ENCODE measurements at places on chromosomes 5 and 9.

DNA sequence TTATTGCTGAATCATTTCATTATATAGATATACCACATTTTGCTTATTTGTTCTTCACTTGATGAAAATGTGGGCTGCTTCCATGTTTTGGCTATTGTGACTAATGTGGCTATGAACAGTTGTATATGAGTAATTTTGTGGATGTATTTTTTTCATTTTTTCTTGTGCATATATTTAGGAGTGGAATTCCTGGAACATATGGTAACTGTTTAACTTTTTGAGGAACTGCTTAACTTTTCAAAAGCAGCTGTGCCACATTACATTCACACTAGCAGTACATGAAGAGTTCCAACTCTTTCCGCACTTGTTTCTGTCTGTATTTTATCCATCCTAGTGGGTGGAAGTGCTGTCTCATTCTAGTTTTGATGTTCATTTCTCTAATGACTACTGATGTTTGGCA lies 67.8 kb downstream of the JAK2 start:
- DNase-seq, result no peak

- no peak for DNase-seq
These were observed 75.5 kb downstream of the UNC13B start for GRCh38 chr9:35237311-35237710.

DNA sequence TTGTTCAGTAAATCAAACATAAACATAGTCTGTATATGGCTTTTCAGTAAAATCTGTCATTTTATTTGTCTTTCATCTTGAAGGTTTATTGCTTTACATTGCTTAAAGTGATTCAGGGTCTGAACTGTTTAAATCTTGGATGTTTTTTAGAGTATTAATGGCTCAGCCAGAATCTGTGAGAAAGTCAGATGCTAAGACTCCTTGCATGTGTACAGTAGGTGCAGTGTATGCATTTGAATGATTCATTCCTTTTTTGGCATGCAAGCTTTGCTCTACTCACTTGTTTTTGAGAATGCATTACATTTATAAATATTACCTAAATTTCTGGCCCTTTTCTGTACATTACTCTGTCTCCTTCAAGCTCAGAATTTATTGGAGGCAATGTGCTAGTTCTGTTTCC lies 271.0 kb upstream of the RIOK2 start:
- DNase-seq, result no peak

DNA sequence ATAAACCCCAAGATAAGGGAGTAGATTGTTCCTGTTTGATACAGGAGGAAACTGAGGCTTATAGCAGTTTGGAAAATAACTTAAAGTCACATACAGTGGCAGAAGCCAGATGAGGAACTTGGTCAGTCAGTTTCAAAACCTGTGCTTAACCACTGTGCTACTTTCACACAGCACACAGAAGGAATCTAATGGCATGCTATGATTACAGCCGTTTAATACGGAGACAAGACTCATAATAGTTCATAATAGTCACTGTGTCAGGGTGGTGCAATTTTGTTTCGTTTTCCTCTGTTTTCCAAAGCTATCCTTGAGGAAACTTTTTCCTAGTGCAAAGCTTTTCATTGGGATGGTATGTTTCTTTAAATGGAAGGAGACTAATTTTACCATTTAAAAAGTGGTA lies 112.3 kb downstream of the GCNT1 start:
- no peak for DNase-seq

DNA sequence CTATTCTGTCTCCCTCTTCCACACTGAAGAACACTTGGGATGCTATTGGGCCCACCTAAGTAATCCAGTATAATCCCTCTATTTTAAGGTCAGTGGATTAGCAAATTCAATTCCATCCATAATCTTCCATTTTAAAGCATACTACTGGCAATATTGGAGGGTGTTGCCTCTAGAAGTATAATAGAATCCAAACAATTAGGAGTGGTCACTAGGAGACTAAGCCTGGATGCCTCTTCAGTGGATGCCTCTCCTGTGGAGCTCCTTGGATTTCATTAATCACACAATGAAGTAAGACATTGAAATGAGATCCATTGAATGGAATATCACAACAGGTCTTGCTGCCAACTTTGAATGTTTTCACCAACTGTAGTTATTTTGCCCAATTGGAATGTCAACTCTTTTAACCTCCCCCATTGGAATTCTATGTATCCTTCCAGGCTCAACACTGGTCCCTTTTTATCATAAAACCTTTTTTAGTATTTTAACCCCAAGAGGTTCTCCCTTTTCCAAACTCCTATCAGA lies 311.6 kb downstream of the PLK2 start:
- DNase-seq, result no peak

DNA sequence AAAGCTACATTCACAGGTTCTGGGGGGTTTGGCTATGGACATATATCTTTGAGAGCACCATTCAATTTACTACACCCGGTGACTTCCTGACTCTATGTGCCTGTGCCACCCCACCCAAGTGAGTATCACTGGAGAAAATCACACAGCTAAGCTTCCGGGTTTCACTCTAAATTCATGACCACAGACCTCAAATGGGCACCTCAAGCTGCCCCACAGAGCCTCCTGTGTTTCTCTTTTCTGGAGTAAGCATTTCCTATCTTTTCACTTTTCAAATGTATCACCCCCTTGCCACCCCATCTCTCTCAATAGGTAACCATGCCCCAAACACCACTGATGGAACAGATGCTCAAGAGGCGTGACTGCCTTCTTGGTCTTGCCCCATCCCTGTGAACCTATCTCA lies 49.2 kb upstream of the NEK6 start:
- no peak for DNase-seq

DNA sequence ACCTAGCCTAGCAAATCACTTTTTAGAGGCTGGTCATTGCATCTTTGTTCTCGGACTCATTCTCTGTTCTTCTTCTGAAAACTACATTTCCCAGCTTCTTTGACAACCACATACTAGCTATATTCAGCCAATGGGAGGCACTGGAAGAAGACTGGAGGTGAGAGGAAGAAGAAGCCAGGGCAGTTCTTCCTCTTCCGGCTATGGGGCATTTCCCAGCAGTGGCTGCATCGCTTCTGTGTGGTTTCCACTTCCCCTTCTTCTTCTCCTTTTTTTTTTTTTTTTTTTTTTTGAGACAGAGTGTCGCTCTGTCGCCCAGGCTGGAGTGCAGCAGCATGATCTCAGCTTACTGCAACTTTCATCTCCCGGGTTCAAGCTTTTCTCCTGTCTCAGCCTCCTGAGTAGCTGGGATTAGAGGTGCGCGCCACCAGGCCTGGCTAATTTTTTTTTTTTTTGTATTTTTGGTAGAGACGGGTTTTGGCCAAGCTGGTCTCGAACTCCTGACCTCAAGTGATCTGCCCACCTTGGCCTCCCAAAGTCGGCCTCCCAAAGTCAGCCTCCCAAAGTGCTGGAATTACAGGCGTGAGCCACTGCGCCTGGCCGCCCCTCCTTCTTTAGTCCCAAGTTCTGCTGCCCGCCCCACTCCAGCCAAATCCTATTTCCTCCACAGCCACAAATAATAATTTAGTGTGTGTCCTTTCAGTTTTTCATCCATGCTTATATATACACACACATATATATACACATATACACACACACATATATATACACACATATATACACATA lies 6.9 kb upstream of the UBAP1 start:
- DNase-seq, result peak; percentile 53

GRCh38 chr5:114018186-114018585 lies 343.7 kb upstream of the KCNN2 start:
- DNase-seq, result no peak

GRCh38 chr5:32182463-32183063 lies 8.4 kb upstream of the GOLPH3 start:
- no peak for DNase-seq

DNA sequence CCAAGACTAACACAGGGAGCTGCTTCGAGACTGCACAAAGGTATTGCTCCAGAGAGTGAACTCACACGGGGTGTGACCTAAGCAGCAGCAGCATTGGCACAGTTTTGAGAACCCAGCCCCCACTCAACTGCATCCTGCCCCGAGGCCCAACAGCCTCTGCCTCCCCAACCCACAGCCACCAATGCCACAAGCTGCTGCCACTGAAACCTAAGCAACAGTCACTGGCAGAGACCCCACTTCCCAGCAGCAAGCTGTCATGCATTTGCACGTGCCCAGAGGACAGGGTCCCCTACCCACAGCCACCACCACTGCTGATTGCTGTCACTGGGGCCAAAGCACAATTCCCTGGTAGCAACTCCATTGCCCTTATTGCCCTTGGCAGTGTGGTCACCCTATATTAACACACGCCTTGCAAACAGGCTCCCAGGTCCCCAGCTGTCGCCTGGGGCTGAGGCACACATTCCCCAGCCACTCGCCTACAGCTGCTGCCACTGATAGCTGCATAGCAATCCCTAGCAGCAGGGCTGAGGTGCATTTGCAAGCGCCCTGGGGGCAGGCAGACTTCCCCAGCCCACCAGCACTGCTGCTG lies 141.0 kb downstream of the AGTPBP1 start:
- DNase-seq, result no peak

Measured in stimulated activated CD4-positive, alpha-beta T cell treated with anti-CD3 and anti-CD28 coated beads, Interleukin-4, amount 100 ng/mL, for 24 hours (primary cell).